ENCODE measurements at places on chromosomes 6 and 20.

DNA sequence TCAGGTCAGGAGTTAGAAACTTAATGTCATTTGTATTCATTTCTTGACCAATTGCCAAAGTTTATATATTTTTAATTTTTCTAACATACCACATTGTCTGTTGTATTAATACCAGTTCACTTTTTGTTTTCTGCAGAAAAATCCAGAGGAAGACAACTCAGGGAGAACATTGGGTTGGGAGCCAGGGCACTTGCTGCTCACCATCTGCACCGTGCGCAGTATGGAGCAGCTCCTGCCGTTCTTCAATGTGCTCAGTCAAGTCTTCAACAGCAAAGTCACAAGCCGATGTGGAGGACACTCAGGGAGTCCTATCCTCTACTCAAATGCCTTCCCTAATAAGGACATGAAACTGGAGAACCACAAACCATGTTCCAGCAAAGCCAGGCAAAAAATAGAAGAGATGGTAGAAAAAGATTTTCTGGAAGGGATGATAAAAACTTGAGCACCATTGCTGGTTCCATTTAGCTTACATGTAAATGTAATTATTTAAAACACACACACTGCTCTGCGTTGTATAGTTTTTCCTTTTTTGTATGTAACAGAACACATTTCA, 25.3 kb downstream of the PGM3 start:
- no peak for DNase-seq

DNA sequence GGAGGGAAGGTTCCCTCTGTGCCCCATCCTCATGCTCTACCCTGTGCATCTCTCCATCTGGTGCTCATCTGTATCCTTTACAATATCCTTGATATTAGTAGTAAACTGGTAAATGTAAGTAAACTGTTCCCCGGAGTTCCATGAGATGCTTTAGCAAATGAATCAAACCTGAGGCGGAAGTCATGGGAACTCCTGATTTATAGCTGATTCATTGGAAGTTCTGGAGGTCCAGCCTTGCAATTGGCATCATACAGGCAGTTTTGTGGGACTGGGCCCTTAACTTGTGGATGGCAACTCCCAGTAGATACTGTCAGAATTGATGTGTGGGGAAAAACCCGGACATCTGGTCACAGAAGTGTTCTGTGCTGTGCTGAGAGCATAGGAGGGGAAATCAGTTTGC, 11.2 kb upstream of the SLC22A2 start:
- DNase-seq, result no peak

GRCh38 chr6:100620085-100620840, 155.5 kb upstream of the SIM1 start:
- peak; percentile 93 for DNase-seq

GRCh38 chr20:55054453-55054852, 579.1 kb downstream of the DOK5 start:
- peak; percentile 82 for DNase-seq

GRCh38 chr20:43991982-43992381, 77.3 kb downstream of the TOX2 start:
- no peak for DNase-seq

Data from foreskin keratinocyte (primary cell).